A549 treated with dexamethasone at 1 μM for 4 hours (cell line): ENCODE measurements at places on chromosomes 2 and 18. TPM values are rescaled to one million over a fixed set of nuclear protein-coding genes. Genes with fewer than 3 reads are reported as not detected.

The UGT1A4 gene
- total RNA-seq, result 0.07 TPM in 1 of 5 replicates, not detected in the others

The IL1R1 gene
- 37.3 to 57.0 TPM (median 46.4 TPM) in 5 replicates for total RNA-seq

The PCARE gene
- total RNA-seq, result not detected in 5 replicates

The FNDC4 gene
- total RNA-seq, result 3.8 to 5.3 TPM (median 4.5 TPM) in 5 replicates

The DNAJC5G gene
- total RNA-seq, result not detected in 5 replicates
